ENCODE measurements at places on chromosomes 13 and 19.

GRCh38 chr13:113489171-113489548, 1.4 kb downstream of the DCUN1D2 start:
- DNase-seq: no peak

DNA sequence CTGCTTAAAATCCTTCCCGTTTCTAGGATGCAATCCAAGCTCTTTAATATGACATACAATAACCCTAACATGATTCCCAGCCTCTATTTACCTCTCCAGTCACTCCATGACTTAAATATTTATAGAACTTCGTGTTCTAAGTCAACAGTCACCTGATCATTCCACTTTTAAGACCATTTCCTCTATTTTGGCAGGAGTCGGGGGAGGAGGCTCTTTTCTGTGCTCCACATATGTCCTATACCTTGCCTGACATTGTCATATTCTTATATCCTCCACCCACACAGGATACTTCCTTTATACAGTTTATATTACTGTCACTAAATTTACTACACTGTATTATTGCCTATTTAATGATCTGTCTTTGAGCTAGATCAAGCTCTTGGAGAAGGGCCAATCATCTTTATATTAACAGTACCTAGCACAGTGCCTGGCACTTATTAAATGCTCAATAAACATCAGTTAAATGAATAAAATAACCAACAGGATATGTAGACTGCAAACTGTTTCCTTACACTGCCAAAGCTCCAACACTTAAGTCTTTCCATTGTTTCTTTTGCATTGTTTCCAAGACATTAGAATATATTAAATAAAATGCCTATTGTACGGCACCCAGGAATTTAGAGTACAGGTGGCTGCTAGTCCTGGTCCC, 2.7 kb downstream of the ARGLU1 start:
- peak; percentile 45 for DNase-seq

DNA sequence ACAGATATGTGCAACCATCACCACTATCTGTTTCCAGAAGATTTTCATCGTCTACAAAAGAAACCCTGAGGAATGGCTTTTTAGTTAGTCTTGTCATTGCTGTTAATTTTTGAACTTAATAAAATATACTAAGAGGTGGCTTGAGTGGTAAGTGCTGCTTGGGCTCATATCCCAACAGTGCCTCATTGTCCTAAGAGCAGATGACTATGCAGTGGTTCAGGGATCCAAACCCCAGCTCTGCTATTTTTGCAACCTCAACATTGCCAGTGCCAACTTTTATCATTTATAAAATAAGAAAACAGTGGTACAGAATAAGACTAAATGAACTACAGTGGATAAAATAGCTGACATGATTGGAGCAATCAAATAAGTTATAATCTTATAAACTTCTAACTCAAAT, 123.2 kb upstream of the SLC7A1 start:
- DNase-seq: no peak

DNA sequence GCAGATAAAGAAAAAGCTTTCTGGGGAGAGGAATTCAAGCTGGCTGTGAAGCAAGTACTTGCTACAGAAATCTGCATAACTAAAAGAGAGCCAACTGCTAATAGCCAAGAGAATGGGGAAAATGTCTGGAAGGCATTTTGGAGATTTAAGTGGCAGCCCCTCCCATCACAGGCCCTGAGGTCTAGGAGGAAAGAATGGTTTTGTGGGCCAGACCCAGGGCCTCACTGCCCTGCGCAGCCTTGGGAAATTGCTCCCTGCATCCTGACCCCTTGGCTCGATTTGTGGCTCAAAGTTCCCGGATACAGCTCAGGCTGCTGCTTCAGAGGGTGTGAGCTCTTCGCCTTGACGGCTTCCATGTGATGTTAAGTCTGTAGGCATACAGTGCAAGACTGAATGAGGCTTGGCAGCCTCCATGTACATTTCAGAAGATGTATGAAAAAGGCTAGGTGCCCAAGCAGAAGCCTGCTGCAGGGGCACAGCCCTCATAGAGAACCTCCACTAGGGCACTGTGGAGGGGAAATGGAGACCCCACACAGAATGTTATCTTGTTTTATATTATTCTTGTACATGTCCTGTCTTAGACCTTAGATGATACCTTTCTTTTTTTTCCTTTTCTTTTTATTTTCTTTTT, 34.4 kb downstream of the MZT1 start:
- DNase-seq: no peak

GRCh38 chr19:27770095-27770494, 1442.9 kb downstream of the UQCRFS1 start:
- no peak for DNase-seq

GRCh38 chr13:26019881-26020870, 31.6 kb downstream of the SHISA2 start:
- no peak for DNase-seq

- no peak for DNase-seq
These were observed 104.3 kb downstream of the STARD13 start for GRCh38 chr13:33181264-33181663.

DNA sequence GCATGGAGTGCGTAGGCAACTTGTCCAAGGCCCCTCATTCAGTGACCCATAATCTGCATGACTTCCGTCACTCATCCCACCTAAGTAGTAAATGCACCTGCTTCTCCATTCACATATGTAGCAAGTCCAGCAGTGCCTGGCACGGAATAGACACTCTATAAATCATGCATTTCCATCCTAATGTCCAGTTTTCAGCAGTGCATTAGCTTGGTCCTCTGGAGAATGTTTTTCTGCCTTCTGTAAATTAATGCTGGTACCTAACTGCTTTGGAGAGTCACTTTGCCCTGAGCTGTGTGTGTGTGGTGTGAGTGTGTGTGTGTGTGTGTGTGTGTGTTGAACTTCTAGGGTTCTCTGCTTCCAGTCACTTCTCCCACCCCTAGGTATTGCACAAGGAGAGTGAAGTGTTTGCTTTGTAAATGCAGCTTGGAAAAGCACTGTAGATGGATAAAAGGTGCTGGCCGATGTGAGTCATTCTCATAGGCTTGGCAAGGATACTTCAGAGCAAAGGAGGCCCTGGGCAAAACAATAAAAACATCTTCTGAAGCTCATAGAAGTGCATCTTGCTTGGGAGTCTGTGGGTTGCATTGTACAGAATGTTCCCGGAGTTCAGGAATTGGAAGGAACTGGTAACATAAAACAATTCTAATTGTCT, 181.8 kb downstream of the KATNAL1 start:
- no peak for DNase-seq

DNA sequence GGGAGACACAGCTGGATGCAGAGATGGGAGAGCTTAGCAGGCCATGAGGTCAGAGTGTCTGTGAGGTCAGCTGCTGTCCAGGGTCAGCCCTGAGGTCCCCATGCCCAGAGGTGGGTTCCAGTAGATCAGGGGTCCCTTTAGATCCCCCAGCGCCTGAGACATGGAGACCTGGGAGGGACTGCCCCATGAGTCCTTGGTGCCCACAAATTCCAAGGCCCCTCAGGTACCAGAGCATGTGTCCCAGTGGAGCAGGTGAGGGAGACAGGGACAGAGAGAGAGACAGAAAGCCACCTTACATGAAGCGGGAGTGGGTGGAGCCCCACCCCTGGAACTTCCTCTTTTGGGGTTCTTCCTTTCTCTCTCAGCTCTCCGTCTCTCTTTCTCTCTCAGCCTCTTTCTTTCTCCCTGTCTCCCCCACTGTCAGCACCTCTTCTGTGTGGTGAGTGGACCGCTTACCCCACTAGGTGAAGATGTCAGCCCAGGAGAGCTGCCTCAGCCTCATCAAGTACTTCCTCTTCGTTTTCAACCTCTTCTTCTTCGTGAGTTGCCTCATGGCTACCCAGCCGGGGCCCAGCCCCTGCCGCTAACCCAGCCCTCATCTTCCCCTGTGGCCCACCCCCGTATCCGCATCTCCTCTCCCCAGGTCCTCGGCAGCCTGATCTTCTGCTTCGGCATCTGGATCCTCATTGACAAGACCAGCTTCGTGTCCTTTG, at the start of gene CD37:
CD37 (plus strand) TSS at position 336 of the 713 bp plus-strand sequence; CDS start at position 471, 135 bp downstream.
- DNase-seq: peak; percentile 59

DNA sequence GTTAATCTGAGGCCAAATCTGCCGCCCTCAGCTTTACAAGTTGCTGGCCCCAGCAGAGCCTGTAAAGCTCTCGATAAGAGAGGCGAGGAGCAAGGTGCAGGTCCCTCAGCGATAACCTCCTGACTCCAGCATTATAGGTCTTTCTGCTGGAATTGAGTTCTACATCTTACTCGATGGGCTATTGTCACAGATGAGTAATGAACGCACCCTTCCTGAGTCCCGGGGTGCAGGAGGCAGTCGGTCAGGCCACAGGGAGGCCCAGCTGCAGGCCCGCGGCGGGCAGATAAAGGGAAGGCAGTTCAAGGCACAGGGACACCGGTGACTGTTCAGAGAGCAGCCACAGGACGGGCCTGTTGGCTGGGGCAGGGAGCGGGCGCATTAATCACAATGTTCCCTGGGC, 157.6 kb upstream of the OBI1 start:
- DNase-seq: no peak

DNA sequence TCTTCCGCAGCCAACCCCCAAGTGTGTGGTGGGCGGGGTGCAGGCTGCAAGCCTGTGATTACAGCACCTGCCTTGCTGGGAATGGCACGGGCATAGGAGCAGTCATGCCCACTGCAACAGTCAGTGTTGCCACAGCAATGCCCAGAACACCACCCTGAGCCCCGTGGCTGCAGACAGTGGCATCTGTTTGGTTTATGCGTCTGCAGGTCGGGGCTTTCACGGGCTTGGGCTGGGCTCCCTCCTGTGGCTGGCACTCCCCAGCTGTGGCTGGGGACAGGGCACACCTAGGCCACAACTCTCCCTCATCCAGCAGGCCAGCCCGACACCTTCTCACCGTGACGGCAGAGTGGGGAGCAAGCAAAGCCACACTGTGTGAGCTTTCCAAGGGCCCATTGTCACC, 115.3 kb upstream of the C1QTNF9B start:
- no peak for DNase-seq

GRCh38 chr19:41193430-41194156, 574 bp downstream of the CYP2S1 start:
- no peak for DNase-seq

- no peak for DNase-seq
These were observed 18.4 kb downstream of the AMER2 start for GRCh38 chr13:25153736-25154135.

DNA sequence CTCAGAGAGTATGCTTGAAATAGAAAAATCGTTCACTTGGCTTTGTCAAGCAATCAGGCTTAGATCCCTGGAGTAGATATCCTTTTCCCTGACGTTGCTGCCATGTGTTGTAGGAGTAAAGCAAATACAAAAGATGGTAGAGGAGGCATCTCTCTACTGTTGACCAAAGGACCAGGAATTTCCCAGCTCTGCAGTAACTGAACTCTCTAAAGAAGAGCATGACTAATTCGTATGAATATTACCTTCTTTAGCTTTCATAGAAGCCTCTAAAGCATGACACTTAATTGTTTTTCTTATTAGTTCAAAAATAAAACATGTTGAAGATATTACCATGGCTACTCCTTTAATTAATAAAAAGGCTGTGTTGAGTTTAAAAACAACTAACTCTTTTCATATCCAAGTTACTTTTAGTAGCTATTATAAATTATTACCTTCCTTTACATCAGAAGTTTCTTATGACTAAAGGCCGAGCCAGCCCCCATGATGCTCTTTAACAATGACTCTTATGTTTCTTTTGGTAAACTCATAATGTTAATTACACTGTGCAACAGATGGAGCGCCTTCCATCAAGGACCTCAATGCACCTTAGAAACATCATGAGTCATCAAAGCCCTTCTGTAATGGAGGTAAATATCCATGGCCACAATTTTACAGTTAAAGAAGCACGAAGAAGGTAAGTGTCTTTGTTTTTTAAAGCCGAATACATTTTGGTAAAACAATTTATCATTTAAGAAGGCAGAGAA, 352.4 kb downstream of the KLF5 start:
- no peak for DNase-seq

- no peak for DNase-seq
These were observed at the start of gene SPIB for GRCh38 chr19:50418176-50419021. Gene SPIB, plus strand, starts transcription at chr19:50418938. Its CDS starts 25 bp downstream, at chr19:50418963.

DNA sequence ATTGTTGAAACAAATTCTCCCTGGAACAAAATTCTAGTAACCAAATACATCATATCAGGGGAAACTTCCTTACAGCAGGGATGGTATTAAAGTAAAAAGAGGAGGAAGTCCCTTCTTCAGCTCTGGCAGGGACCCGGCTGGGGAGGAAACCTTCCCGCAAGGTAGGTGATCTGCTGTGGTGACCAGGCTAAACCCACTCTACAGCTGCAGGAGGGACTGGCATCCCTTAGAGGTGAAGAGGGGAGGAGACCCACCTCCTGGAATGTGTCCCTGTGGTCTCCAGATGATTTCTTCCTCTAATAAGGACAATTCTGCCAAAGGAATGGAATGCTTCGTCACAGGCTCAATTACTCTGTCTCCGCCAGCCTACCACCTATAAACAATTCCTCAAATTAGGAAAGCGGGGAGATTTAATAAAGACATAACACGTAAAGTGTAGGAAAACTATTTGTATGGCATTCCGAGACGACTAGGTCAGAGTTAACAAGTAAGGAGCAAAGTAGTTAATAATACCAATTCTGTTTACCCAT, 637 bp upstream of the PDS5B start:
- DNase-seq: no peak

DNA sequence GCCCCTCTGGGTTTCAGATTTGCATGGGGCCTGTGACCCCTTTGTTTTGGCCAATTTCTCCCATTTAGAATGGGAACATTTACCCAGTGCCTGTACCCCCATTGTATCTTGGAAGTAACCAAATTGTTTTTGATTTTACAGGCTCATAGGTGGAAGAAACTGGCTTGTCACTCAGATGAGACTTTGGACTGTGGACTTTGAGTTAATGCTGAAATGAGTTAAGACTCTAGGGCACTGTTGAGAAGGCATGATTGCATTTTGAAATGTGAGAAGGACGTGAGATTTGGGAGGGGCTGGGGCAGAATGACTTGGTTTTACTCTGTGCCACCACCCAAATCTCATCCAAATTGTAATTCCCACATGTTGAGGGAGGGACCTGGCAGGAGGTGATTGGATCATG, 258.8 kb downstream of the NHLRC3 start:
- DNase-seq: no peak

- DNase-seq: peak; percentile 51
These were observed 863 bp downstream of the ANKRD10 start for GRCh38 chr13:110914081-110914330.

GRCh38 chr13:35460061-35460460, 16.4 kb downstream of the MAB21L1 start:
- no peak for DNase-seq

GRCh38 chr13:36428086-36428485, 4.2 kb upstream of the CCNA1 start:
- DNase-seq: no peak

Measured in inflammatory macrophage (primary cell).